ENCODE measurements at places on chromosomes 5 and 9.

GRCh38 chr5:128667152-128667551, 129.1 kb upstream of the FBN2 start:
- no peak for DNase-seq

DNA sequence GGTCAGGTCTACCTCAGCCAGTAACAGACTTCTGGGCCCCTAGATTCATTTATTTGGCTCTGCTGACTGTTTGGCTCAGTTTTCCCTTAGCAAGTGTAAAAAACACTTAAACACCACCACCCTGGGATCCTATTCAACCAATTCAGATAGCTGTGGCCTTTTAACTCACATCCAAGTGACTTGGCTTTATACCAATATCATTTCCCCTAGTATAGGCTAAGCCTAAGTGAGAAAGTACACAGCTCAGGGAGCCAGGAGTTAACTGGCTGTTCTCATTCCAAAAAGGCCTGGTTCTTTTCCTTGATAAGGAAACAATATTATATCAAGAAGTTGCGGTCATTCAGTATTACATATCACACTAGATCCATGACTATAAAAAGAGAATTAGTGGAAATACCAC, 163.5 kb downstream of the ARL15 start:
- no peak for DNase-seq

DNA sequence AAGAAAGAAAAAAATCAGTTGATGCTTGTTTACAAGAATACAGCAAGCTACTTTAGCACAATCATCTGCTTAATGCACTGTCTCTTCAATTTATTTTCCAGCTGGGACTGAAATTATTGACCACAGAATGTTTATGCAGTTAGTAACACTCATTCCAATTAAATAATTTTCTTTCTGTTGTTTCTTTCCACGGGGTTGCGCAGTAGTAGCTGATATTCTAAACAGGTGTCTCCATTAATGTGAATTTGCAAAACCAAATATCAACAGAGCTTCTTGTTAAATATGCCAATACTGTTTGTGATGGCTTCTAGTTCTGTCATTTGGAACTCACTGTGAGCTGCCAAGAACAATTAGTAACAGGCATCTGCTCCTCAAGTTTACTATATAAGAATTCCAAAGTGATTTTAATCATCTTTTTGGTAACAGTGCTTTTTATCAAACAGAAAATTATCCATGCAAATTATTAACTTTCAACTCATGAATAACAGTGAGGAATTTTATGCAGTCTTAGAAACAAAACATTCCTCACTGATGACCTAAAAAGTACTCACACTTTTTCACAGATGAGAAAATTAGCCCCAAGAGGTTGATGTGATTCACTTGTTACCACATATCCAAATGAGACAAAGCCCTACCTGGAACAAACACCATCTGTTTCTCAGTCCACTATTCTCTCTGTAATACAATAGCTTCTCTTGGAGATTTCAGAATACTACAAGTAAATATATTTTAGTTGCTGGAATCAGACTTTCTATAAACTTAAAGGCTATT, 567.6 kb upstream of the RGMB start:
- DNase-seq = no peak

- DNase-seq = no peak
Measured at GRCh38 chr9:133930682-133931485, 61.2 kb downstream of the VAV2 start.

DNA sequence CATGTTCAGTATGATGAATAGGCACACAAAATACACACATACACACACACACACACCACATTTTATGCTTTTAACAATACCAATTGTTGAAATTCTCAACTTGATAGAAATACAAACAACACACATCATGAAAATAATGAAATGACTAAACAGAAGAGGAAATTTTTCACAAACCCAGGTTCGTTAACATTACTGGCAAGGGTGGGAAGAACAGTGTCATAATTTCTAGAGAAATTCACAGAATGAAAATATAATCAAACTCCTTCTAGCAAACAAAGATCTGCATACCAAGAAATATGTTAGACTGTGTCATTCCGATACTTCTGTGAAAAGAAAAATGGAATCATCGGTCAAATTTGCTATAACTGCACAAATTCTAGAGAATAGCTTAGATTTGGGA, 41.9 kb downstream of the ST8SIA4 start:
- DNase-seq = no peak

DNA sequence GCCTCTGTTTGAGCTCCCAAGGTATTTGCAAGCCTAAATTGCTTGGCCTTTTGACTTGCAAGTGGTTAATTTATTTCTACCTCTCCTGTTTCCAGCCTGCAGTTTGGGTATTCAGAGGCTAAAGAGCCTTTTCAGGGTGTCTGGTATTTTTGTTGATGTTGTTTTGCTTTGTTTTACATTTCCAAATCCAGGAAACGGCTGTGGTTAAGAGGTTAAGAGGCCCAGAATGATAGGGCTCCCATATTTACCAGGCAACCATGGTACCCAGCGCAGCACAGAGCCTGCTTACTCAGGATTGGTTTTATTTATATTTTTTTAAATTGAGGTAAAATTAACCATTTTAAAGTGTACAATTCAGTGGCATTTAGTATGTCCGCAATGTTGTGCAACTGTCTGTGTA, 92.1 kb downstream of the PDZD2 start:
- DNase-seq = no peak

DNA sequence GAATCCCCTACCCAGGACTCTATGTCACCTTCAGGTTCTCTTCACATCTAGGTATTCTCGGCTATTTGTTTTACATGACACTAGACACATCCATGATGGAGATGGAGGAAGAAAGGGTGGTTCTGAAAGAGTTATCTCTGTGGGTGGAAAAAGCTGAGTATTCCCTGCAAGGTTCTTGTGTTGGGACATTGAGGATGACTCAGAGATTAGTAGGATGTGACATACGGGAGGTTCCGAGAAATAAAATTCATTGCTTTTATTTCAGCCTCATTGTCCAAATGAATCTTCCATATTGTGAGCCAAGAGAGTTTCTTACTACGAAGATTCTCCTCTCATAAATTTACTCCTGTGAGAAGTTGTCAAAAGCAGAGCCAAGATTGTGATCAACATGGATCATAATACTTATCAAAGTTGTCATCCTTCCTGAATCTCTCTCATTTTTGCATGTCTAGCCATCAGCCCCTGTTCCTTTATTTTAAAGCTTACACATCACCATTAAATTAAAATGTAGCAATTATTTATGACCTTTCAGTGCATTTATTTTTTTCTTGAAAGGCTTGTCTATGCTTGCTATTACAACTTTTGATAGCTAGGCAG, 370.0 kb downstream of the PSAT1 start:
- DNase-seq = no peak

All from stimulated activated CD4-positive, alpha-beta T cell treated with anti-CD3 and anti-CD28 coated beads, Interleukin-4, amount 100 ng/mL, for 4 hours (primary cell).